ENCODE measurements at places on chromosomes 3 and 15. TPM values are rescaled to one million over a fixed set of nuclear protein-coding genes. Genes with fewer than 3 reads are reported as not detected.

DNA sequence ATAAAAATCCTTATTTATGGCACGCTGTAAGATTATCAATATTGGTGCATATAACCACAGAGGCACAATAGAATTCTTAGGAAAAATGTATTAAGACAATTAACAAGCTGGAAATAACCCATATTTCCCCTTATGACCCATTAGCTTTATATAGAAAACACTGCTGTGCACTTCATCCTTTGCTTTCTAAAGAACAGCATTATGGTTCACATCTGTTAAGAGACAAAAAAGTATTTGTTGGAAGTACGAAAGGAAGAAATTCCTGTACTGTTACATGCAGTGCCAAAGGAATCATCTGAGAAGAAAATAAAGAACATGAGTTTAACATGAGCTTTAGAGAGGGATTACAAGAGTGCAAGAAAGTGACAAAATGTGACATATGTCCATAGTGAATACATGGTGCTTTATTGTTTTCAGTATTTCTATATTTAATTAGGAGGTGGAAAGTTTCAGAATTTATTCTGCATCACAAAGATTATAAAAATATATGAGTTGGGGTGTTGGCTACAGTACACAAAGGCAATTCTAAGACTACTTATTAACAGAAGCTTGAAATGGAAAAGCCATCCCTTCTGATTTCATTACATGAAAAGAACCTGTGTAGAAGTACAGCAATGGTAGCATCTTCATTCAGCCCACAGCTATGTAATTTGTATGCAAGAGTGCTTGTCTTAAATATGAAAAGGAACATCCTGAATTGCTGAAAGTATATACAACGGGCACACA, 6.8 kb downstream of the UBE3A start:
- peak; percentile 30 for DNase-seq

GRCh38 chr3:31610700-31611275, 78.1 kb downstream of the STT3B start:
- peak; percentile 12 for DNase-seq

DNA sequence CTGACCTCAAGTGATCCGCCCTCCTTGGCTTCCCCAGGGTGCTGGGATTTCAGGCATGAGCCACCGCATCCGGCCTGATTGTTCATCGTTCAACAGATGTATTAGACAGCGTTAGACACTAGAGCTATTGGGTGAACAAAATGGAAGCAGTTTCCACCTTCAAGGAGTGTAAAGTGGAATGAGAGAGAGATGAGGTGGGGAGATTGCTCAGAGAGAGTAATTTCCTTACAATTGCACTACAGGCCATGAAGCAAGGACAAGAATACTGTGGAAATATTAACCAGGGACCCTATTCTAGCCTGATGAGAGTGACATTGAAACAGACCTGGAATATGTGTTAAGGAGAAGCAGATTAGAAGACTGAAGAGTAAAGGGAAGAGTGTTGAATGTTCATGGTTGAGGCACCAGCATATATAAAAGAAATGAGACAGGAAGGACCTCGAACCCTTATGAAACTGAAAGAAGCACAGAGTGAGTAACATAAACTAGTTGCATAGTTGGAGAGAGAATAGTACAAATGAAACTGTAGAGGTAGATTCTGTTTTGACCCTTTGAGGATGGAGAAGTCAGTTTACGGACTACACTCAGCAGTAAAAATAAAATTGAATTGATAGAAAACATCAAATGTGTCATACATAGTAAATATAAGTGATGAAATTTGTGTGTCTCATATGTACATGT, 7.2 kb downstream of the RTF1 start:
- no peak for DNase-seq

GRCh38 chr3:116512931-116513330, 67.6 kb upstream of the LSAMP start:
- DNase-seq: no peak

DNA sequence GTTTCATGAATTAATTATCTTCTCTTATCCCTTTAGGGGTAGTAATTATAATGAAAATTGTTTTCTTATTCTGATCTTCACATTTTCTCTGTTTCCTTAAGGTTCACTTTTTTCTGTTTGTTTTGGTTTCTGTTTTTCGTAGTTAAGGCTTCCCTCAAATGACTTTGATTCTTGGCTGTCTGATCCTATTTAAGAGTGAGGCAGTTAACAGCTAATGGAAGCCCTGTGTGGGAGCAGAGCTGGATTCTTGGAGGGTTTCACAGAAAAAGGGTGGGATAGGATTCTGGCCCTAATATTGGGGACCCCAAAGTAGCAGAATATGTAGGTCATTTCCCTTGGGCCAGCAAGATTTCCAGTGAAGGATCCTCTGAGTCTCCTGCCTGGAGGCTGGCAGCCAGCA, 6.8 kb upstream of the AMOTL2 start:
- peak; percentile 72 for DNase-seq

Gene MRAS
- polyA plus RNA-seq: 63.3 TPM

DNA sequence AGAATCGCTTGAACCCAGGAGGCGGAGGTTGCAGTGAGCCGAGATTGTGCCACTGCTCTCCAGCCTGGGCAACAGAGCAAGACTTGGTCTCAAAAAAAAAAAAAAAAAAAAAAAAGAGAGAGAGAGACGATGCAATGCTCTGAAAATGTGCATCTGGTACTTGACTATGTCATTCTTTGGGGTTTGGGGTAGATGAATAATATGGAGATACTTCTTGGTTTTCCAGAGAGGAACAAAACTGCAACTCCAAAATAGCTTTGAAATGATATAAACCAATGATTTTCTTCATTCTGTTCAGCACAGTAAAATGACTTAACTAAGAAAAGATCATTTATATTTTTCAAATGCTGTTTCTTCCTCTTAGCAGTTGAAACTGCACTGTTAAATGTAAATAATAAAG, 158.9 kb downstream of the ISL2 start:
- no peak for DNase-seq

GRCh38 chr15:52124270-52124880, 11.8 kb upstream of the BCL2L10 start:
- DNase-seq: no peak

- DNase-seq: peak; percentile 39
Measured at GRCh38 chr15:70795311-70795665, 31.9 kb upstream of the UACA start.

DNA sequence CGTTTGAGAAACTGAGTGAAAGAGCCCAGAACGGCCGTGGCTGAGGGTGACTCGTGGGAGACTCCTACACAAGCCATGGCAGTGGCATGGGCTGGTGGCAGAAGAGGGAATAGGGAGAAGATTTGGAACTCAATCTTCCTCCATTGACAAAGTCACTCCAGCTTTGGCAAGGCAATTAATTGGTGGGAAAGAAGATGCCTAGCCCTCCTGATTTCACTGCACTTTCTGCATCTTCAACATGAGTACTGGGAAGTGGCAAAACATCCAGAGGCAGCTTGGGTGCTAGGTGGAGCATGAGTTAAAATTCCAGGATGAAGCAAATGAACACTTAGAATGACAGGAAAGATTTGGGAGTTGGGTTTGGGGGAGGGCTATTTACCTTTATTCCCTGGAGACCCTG, 1.4 kb upstream of the TGFBR2 start:
- no peak for DNase-seq

Gene TPRG1
- 1.9 TPM for polyA plus RNA-seq

GRCh38 chr15:60540002-60540651, 61.2 kb upstream of the ICE2 start:
- DNase-seq: no peak

Gene ATP13A4
- 1.3 TPM for polyA plus RNA-seq

- peak; percentile 45 for DNase-seq
Measured at GRCh38 chr3:157652366-157652765, 149.2 kb upstream of the VEPH1 start.

- DNase-seq: no peak
Measured at GRCh38 chr3:167102071-167102470, 278.0 kb downstream of the ZBBX start.

GRCh38 chr3:21638488-21638887, 112.5 kb downstream of the ZNF385D start:
- DNase-seq: no peak

DNA sequence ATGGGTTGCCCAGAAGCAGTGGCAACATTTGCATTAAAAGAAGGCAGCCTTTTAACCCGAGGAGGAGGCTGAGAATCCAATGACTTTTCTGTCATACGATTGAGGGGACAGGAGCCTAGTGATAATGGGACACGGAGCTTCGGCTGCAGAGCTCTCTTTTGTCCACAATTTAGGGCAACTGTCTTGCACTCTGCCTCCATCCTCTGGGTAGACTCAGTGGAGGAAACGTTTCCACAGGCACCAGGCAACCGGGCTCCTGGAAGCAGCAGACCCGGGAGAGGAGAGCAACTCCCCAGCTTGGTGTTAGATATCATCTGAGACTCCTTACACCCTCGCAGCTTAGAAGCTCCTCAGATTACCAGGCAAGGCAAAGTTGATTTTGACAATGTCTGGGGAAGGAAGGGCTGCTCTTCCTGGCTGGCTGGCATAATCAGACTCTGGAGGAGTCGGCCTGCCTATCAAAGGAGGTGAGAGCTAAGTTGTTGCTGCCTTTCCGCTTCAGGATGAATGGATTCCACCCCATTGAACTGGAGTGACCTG, 43.5 kb upstream of the RNU6-1 start:
- no peak for DNase-seq

GRCh38 chr3:129598484-129598883, 8.0 kb downstream of the PLXND1 start:
- no peak for DNase-seq

Gene NANOGP8
- polyA plus RNA-seq: not detected

Gene LTK
- 14.2 TPM for polyA plus RNA-seq

DNA sequence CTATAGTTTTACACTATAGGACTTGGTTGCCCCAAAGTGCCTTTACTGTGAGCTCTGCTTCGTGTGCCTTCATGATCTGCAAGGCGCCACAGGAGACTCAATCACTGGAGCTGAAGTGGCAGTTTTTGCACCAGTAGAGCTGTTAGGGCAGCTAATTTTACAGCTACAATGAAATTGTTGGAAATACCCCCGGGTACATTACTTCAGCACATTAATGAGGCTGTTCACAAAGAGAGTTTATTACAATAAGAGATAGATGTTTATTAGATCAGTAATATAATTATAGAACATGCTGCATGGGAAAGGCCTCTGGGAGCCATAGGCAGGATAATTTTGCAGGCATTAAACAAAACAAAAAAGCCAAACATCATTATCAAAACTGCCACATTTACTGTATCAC, 231.1 kb downstream of the CTNNB1 start:
- DNase-seq: no peak

Gene SLC26A6
- polyA plus RNA-seq: 14.1 TPM

Gene NR1I2
- polyA plus RNA-seq: 0.40 TPM

GRCh38 chr3:10601151-10601856, 95.9 kb upstream of the ATP2B2 start:
- DNase-seq: no peak

Gene MLF1
- 73.1 TPM for polyA plus RNA-seq

- DNase-seq: peak; percentile 61
Measured at GRCh38 chr15:55587321-55588069, 650 bp downstream of the PYGO1 start.

Gene LRRC2
- polyA plus RNA-seq: 1.9 TPM

DNA sequence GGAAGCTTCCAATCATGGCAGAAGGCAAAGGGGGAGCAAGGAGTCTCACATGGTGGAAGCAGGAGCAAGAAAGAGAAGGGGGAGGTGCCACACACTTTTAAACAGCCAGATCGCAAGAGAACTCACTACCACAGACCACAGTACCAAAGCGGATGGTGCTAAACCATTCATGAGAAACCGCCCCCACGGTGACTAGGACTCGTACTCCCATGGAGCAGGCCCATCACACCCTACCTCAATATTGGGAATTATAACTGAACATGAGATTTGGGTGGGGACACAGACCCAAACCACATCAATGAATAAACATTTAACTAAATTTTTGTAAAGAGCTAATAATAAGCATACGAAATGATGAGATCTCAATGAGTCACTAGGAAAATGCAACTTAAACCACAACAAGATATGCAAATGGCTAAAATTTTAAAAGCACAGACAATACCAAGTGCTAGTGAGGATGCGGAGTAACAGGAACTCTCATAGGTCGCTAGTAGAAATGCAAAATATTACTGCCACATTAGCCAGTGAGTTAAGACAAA, 10.0 kb downstream of the MRPS25 start:
- no peak for DNase-seq

Gene GNB4
- polyA plus RNA-seq: 30.9 TPM

DNA sequence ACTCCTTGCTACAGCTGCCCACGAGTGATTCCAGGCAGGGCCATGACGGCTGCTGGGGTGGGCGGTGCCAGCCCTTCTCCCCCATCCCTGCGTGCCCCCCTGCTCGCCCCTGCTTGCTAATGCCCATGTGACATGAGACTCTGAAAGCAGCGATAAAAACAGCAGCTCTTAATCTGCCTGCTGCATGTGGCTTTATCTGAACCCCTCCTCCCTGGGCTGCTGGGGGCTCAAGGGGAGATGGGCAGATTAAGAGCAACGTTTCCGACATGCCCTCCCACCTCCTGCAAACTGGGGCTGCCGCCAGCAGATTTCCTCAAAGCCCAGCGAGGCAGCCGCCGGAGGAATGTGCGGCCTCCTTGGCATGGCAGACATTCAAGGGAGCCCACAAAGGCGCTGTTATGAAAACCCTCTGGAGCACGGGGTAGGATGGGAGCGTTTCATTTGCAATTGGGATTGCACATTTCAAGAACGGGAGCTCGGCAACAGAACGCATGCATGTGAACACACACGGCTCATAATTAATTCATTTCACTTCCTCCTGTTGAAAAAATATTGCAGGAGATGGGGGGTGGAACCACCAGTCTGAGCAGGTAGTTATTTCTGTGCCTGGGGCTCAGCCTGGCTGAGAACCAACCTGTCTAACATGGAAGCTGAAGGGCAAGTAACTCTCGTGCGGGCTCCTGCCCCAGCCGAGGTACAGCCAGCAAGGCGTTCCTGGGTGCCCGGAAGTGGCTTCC, 504.2 kb upstream of the PROK2 start:
- peak; percentile 63 for DNase-seq

- no peak for DNase-seq
Measured at GRCh38 chr15:27323801-27324200, 352.8 kb downstream of the GABRG3 start.

Gene SNRPN
- 214 TPM for polyA plus RNA-seq

DNA sequence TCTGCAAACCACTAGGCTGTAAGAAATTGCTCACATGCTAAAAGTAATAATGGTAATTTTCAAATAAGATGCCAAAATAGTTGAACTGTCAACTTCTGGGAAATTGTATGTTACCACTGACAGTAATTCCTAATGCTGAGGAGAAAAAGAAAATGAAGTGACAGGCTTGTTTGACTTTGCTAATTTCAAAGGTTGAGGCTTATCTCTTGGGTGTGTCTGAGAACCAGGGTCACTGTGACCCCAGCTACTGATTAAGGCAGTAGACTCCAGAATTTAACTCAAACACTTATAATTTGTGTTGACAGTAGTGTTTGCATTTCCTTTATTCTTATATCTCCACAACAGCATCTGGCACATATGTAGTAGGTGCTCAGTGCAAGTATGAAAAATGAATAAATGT, 74.6 kb upstream of the PDZRN3 start:
- DNase-seq: no peak

Gene DAZL
- polyA plus RNA-seq: not detected

DNA sequence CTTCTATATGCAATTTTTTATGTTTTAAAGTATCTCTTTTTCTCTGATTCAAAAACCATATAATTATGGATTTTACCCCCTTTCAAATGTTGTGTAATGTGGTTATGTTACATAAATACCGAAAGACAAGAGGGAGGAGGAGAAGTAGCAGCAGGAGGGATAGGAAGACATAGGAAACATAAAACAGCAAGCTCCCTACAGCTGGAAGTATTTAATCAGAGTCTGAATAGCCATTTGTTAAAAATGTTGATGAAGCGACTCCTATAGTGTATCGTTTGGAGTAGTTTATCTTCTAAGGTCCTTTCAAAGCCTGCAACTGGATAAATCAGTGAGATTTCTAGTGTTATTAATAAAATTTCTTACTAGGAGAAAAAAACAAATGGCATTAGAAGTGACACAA, 598.1 kb upstream of the GOLIM4 start:
- DNase-seq: no peak

- peak; percentile 61 for DNase-seq
Measured at GRCh38 chr15:92505611-92506010, 111.9 kb downstream of the ST8SIA2 start.

Data from muscle of back (tissue), 13 donors.